Stimulated activated CD4-positive, alpha-beta T cell treated with anti-CD3 and anti-CD28 coated beads, Interleukin-12 subunit alpha, Interleukin-12 subunit beta, amount 100 ng/mL, for 48 hours (primary cell): ENCODE measurements at places on chromosomes 11 and 22.

GRCh38 chr11:35786188-35786587 is 123.6 kb downstream of the TRIM44 start:
- DNase-seq: no peak

GRCh38 chr11:10725907-10726253 is 25.2 kb upstream of the CTR9 start:
- no peak for DNase-seq

- no peak for DNase-seq
Observed at GRCh38 chr11:115869780-115870431, 365.7 kb upstream of the CADM1 start.

GRCh38 chr11:132587716-132588115 is 944.6 kb downstream of the OPCML start:
- no peak for DNase-seq

GRCh38 chr11:41982975-41983374 is 523.5 kb upstream of the LRRC4C start:
- no peak for DNase-seq
